ENCODE measurements at places on chromosomes 1 and 21.

- no peak for DNase-seq
Measured at GRCh38 chr1:38173157-38173831, 126.7 kb upstream of the POU3F1 start.

DNA sequence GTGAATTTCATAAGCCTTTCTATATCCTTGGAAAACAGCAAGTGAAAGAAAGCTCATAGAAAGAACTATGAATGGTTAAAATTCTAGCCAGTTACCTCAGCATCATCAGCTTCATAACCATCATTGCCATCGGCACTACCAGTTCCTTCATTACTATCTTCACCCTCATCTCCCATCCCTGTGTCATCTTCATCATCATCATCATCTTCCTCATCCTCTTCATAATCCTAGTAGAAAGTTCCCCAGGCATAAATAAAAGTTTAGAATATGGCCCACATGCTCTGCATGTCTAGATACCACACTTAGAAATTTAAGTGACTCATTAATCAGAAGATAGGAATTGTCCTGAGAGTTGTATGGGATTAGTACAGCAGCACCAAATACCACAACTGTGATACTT lies 49.0 kb downstream of the TPR start:
- no peak for DNase-seq

DNA sequence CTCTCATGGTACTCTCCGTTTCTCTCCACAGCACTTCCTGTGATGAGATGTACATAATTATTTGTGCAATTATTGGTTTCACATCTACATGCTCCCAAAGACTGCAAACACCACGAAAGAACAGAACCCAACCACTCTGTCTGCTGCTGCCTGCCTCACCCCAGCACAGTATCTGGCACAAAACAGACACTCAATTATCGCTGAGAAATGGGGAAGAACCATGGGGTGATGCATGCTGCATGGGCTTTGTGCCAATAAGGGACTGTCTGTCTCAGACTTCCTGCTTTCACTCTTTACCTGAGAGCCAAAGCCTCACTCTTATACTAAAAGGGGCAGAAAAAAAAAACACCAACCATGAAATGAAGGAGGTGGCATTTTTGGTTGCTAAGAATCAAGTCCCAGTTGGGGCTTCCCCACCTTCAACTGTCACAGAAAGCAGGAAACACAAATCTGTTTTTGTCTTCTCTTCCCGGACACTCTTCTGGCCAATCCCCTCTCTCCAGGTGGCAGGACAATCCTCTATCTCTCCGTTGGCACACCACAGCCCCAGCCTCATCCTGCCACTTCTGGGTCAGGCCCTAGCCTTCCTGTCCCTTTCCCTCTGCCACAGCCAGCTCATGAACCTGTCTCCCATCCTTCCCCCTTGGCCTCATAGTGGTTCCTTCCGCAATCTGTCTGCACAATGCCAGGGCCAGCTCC lies 82.0 kb downstream of the TGFBR3 start:
- peak; percentile 93 for DNase-seq

DNA sequence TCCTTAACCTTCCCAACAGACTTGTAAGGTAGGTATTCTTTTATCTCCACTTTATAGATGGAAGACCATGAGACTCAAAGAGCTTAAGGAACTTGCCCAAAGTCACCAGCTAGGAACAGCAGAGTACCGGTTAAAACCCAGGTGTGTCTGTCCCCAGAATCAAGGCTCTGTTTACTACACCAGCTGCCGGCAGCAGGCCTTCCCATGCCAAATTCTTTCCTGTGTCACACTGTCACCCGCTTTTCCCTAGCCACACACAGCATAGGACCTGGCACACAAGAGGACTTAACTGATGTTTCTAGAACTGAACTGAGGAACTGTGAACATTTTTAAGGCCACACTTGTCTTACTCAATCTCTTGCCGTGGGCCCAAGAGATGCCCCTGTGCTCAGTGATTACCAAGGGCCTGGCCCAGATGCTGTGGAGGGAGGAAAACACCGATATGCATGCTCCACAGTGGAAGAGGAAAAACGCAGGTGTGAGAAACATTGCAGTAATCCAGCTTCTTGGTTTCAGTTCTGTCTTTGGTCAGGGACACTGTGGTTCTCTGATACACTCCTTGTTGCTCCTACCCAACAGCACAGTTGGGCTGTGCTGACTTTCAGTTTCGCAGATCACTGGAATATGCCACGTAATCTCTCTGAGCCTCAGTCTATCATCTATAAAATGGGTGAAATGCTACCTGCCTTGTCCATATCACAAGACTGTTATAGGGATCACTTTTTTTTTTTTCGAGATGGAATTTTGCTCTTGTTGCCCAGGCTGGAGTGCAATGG lies 13.9 kb upstream of the LY9 start:
- peak; percentile 87 for DNase-seq

- DNase-seq: peak; percentile 35
Measured at GRCh38 chr1:88774151-88774556, 90.1 kb downstream of the PKN2 start.

DNA sequence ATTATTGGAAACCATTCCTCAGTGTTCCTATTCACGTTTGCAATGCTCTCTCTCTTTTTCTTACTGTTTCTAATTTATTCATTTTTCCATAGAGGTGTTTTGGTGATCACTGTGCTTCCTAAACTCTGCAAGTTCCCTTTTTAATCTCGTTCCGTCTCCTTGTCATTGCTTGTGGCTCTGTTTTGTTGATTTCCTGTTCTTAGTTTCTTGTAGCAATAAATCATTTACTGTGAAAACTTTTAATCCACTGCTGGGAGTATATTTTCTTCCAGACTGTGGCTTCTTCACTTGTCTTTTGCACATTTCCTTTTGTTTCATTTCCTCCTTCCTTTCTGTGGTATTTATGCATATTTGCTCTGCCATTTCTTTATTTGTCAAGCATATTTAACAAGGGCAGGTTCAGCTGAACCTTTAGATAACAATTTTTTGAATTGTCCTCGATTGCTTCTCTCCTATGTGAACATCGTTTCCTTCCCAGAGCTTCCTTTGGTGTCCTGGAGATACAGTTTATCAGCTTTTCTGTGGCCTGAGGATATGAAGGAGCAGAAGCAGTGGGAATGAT lies 3.6 kb downstream of the B3GALT5 start:
- no peak for DNase-seq

GRCh38 chr21:41659791-41660560 lies 106.9 kb downstream of the RIPK4 start:
- no peak for DNase-seq

DNA sequence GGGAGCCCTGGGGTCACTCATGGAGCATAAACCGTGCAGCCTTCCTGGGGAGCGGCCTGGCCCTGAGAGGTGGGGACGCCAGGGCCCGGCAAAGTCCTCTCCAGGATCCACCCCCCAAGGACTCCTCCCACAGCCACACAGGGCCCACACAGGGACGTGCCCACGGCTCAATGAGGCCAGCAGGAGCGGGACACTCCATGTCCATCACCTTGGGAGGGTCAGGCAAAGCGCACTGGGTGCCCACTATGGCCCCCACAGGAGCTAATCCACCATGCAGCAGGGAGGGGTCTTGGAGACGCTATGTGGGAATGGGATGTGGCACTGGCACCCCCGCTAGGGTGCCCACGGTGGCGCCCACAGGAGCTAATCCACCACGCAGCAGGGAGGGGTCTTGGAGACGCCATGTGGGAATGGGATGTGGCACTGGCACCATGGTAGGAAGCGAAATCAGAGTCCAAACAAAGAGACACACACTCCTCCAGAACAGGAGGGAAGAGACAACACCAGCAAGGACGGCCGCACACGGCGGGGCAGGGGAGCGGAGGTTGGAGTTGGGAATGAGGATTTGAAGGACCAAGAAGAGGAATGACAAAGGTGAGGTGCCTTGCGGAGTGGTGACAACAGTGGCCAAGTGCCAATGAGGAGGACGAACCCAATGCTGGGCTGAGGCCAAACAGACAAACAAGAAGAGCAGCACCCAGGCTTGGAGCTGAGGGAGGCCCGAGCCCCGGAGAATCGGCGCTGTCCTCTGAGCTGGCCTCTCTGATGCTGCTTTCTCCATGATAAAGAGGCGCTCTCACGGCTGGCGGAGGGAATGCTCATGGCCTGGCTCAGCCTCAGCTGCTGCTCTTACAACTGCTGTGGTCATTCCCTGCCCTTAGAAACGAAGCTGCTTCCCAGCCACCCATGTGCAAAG lies 18.1 kb upstream of the SLC19A1 start:
- DNase-seq: no peak

- DNase-seq: no peak
Measured at GRCh38 chr1:209686322-209686721, 11.1 kb downstream of the G0S2 start.

- no peak for DNase-seq
Measured at GRCh38 chr1:183699616-183700160, 46.6 kb upstream of the APOBEC4 start.

DNA sequence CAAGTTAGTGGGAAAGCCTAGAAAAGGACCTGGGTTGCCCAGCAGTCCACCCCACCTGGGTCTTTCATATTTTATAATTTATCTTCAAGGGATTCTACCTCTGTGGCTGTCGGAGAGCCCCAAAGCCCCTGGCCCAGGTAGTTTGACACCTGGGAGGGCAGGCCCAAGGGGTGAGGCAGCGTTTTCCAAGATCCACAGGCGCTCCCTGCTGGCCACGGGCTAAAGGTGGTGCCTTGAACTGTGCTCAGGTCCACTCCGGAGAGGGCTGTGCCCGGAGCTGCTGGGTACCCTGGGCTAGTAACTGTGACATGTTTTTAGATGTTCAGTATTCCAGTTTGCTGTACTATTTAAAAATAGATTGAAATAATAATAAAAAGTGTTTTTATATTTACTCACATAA lies 37.2 kb upstream of the CRNN start:
- no peak for DNase-seq

DNA sequence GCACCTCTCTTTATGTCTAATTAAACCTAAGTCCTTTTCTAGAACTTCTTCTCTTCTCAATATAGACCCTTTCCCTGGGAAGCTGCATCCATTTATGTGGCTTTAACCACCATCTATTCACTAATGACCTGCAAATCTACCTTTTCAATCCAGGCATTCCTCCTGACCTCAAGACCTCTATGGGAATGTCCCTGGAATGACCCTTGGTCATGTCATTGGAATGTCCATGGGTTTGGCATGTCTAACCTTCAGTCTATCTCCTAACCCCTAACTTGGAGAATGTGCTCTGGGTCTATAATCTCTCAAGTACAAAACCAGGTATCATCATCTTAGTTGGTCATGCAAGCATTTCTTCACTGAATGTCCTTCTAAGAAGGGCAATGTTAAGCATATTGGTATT lies 196.1 kb downstream of the KCNH1 start:
- no peak for DNase-seq

- no peak for DNase-seq
Measured at GRCh38 chr1:59422921-59423575, 126.2 kb downstream of the FGGY start.

DNA sequence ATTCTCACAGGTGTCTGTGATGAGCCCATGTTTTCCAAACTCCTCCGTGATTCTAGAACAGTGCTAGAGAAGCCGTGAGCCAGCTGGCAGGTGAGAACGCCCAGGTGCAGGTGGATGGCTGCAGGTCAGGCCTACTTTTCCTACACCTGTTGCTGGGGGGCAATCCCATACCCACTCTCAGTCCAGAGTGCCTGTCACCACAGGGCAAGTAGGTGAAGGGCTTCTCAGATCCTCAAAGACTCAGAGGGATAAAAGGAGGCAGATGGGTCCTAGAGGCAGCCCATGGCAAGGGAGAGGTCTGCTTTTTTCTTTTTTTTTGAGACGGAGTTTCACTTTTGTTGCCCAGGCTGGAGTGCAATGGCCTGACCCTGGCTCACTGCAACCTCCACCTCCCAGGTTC lies 50.7 kb upstream of the H6PD start:
- no peak for DNase-seq

- no peak for DNase-seq
Measured at GRCh38 chr1:244150071-244150470, 99.0 kb downstream of the ZBTB18 start.

GRCh38 chr1:30808067-30808662 lies 50.6 kb upstream of the LAPTM5 start:
- DNase-seq: no peak

DNA sequence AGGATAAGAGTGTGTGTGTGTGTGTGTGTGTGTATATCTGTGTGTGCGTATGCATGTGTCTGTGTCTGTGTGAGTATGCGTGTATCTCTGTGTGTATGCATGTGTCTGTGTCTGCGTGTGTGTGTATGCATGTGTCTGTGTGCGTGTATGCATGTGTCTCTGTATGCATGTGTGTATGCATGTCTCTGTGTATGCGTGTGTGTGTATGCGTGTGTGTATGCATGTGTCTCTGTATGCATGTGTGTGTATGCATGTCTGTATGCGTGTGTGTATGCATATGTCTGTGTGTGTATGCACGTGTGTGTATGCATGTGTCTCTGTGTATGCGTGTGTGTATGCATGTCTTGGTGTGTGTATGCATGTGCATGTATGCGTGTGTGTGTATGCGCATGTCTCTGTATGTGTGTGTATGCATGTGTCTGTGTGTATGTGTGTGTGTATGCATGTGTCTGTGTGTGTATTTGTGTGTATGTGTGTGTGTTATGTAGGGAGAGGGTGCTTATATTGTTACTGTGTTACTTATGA lies 247.8 kb downstream of the DYRK1A start:
- no peak for DNase-seq

DNA sequence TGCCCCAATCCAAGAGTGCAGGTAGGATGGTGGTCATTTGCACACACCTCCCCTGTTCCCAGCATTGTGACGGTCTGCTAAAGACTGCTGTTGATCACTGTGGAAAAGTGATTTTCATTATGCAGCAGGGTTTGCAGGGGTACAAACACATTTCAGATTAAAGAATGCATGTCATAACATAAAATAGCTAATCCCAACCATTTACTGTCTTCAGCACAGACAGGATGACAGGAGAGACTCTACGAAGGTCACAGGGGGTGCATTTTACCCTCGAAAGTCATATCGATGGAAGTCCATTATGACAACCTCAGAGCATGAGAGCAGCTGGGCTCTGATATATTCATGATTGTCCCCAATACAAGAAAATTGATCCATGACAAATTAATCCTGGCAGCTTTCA lies 302.6 kb downstream of the AJAP1 start:
- no peak for DNase-seq

- no peak for DNase-seq
Measured at GRCh38 chr1:117026361-117026760, 24.8 kb downstream of the CD101 start.

DNA sequence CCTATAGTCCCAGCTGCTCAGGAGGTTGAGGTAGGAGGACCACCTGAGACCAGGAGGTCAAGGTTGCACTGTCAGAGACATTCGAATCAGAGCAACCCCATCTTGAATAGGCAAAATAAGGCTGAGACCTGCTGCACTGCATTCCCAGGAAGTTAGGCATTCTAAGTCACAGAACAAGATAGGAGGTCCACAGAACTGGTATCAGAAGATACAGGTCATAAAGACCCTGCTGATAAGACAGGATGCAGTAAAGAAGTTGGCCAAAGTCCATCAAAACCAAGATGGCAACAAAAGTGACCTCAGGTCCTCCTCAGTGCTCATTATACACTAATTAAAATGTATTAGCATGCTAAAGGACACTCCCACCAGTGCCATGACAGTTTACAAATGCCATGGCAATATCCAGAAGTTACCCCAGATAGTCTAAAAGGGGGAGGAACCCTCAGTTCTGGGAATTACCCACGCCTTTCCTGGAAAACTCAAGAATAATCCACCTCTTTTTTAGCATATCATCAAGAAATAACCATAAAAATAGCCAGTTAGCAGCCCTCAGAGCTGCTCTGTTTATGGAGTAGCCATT lies 65.2 kb upstream of the KLHDC7A start:
- DNase-seq: no peak

- DNase-seq: no peak
Measured at GRCh38 chr1:6546326-6546725, 8.0 kb downstream of the NOL9 start.

Measured in activated CD4-positive, alpha-beta T cell treated with anti-CD3 and anti-CD28 coated beads, Interleukin-10, Interleukin-2, amounts not matched to agents 100 ng/mL and 50 ng/mL, durations not matched to agents 16 hours and 8 hours (primary cell).